ENCODE measurements at places on chromosomes 12 and 14.

DNA sequence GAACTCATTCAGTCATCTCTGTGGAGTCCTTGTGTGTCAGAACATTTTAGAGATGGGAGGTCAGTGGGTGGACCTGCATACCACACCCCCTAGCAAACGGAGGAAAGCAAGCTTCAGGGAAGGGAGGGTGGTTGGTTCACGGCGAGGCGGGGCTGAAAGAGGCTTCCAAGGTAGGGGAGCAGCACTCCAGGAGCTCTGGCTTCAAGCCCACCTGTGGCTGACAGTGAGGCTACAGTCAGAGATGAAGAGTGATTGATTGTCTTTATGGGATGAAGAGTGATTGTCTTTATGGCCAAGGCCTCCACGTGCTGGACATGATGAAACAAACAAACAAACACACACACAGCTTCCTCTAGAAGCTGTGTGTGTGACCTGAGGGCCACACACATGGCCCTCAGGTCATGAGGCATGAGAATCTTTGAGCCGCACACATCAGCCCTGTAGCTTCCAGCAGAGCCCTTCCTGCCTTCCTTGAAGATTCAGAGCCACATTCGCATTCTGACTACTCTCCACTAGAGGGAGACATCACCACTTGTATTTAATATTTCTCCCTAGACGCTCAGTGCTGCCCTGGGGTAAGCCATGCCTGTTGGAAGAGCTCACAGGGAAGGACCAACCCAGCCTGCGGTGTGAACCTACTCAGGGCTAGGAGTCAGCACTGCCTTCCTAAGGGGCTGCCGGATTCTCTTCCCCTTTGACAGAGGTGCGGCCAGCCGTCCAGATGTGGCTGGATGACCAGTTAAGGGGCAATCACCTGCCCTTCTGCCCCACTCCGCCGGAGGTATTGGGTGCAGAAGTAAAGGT lies 54.4 kb upstream of the KCNA1 start:
- peak; percentile 40 for DNase-seq

DNA sequence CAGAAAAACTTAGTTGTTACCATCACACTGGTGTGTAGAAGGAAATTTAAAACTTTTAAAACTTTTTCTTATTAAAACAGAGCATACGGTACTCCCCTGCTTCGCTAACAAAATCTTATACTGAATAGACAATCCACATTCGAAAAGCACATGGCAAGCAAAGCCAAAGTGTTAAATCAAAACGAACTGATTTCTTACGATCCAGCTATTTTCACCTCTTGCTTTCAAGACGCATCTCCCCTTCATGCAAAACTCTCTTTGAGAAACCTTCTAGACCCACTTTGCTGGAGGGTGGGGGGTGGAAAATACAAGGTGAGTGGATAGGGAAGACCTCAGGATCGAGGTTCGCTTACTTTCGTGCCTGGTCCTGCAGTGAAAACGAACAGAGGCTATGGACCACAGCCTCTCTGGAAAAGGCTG lies 328 bp downstream of the INTS13 start:
- DNase-seq = no peak

- no peak for DNase-seq
Measured at GRCh38 chr14:23556700-23557440, 799 bp downstream of the THTPA start.

DNA sequence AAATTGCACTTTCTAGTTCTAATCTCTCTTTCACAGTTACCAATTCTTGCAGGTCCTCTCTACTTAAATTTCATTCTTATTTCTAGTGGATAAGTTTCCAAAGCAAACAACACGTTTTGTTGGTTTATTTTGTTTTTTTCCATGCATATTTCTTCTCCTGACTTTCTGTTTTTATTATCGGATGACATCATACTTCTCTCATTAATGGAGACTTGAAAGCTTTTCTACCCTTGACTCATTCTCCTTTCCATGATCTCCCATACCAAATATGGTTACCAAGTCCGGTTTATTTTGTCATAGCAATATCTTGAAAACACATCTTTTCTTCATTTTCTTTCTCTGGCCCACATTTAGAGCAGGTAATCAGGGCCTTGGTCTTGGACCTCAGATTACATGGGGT lies 796.5 kb downstream of the GALC start:
- DNase-seq = no peak

GRCh38 chr12:110199339-110200123 lies 75.4 kb downstream of the IFT81 start:
- DNase-seq = no peak

GRCh38 chr12:56120158-56120846 lies 2.2 kb downstream of the ZC3H10 start:
- no peak for DNase-seq

- DNase-seq = no peak
Measured at GRCh38 chr12:42360747-42361403, 34.9 kb downstream of the PPHLN1 start.

- no peak for DNase-seq
Measured at GRCh38 chr12:122537021-122537420, 10.0 kb downstream of the KNTC1 start.

DNA sequence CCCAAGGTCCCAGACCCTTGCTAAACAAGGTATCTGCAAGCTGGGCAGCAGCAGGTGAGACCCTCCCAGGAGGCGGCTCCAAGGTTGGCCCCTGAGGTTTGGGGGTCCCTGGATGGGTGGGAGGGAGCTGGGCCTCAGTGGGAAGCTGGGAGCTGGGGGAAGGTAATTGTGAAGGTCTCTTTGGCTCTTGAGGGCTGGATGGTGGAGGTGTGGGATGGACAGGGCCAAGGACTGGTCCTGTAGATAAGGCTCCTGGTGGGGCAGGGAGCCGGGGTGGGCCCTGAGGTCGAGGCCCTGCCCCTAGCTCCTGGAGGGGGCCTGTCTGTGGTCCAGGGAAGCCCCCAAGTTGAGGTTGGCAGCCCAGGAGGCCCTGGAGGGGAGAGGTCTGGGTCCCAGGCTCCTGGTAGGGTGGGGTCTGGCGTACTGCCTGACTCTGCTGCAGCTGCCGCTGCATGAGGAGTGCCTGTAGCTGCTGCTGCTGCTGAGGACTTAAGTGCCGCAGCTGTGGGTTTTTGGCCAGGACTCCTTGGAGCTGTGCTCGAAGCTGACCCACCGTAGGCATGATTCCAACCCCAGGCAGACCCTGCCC lies 13.1 kb upstream of the PRKAG1 start:
- DNase-seq = peak; percentile 5

GRCh38 chr14:29391801-29392200 lies 535.8 kb downstream of the PRKD1 start:
- DNase-seq = no peak

DNA sequence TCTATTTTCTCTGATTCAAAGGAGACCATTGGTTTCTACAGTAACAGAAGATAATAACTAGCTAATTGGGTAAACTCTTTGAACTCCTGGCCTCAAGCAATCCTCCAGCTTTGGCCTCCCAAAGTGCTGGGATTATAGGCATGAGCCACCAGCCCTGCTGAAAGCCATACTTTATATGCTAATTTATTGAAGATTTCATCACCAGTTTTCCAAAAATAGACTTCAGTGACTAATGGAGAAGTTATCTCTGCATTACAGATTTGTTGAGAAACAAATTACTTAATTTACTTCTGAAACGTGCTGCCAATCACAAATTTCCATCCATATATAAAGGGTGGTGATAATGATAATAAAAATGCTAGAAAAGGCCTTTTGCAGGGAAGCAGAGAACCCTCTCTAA lies 1758.1 kb upstream of the SEL1L start:
- no peak for DNase-seq

DNA sequence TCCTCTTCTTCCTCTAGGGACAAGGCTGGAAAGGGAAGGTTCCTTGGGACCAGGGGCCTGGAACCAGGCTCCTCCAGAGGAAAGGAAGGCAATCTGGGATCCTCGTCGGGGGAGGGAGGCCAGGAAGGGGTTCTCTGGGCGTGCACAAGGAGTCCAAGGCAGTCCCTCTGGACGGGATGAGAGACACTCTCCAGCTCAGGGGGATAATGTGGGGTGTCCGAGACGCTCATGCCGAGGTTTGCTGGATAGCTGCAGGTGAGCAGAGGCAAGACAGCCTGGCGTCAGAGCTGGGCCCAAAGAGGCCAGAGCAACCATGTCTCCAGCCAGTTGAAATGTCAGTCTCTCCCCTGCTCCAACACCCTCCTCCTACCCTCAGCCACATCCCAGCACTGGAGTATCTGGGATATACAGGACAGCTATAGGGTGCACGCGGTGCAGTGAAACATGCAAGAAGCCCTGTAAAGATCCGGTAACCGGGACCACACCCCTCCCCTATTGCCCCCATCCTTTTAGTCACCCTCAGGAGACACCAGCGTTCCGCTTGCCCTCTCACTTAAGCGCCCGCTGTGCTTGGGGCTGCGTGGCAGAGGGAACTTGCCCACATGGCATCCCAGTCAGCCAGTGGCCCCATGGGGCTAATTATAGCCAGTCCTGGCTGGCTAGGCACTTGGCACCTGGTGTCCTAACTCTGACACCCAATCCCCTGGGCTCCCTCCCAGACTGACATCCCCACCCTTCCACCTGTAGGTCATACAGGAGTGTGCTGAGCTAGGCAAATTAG lies at the start of gene KLHL33:
Gene KLHL33, minus strand, starts transcription at position 585 of the 781 bp plus-strand sequence. Its CDS starts 355 bp downstream, at position 230.
- DNase-seq = no peak

DNA sequence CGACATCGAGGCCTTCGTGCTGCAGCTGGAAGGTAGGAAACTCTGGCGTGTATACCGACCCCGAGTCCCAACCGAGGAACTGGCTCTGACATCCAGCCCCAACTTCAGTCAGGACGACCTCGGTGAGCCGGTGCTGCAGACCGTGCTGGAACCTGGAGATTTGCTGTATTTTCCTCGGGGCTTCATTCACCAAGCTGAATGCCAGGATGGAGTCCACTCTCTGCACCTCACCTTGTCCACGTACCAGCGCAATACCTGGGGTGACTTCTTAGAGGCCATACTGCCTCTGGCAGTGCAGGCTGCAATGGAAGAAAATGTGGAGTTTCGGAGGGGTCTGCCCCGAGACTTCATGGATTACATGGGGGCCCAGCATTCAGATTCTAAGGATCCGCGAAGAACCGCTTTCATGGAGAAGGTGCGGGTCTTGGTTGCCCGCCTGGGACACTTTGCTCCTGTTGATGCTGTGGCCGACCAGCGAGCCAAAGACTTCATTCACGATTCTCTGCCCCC lies 1.4 kb downstream of the RIOX1 start:
- no peak for DNase-seq

GRCh38 chr12:98483621-98484503 lies 31.5 kb upstream of the TMPO start:
- DNase-seq = no peak

- no peak for DNase-seq
Measured at GRCh38 chr12:6638305-6638704, 2.5 kb upstream of the LPAR5 start.

DNA sequence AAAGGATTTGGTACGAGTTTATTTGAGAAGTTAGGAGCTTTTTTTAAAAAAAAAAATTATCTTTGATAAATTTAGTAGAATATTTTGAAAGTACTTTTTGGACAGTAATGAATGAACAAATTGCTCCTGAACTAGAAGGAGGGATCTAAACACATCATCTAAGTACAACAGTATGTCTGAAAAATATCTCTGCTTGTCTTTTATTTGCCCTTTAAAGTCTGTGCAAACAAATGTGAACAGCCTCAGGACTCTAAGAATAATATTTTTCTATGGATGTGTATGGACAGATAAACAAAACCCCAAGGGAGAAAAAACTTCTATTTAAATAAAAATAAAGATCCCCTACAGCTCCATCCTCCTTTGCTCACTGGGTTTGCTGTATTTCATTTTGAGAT lies 19.5 kb downstream of the FBXL14 start:
- DNase-seq = no peak

DNA sequence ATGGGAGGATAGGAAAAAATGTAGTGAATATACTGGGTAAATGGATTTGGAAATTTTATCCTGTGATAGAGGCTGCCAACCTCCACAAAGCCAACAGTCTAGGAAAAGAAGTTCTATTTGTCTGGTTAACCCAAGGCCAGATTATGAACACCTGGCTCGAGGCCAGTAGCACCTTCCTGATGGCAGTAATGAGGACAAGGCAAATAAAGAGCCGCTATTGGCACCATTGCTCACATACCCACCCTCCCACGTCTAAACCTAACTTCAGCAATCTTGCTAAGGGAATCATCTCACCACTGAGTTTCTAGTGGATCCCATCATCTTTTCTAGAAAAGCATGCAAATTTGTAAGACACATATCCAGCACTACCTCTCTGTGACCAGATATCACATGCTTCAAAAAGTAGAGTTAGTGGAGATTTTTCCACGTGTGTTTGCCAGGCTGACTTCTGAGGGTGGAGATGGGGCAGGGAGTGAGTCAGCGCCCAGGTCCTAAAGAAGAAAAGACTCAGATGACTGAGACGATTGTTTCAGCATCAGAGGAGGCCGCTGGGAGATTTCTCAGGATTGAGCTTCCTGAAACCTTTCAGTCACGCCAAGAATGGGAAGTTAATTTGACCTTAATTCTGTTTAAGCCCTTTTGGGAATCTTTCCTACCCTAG lies 362.9 kb downstream of the EMP1 start:
- no peak for DNase-seq

DNA sequence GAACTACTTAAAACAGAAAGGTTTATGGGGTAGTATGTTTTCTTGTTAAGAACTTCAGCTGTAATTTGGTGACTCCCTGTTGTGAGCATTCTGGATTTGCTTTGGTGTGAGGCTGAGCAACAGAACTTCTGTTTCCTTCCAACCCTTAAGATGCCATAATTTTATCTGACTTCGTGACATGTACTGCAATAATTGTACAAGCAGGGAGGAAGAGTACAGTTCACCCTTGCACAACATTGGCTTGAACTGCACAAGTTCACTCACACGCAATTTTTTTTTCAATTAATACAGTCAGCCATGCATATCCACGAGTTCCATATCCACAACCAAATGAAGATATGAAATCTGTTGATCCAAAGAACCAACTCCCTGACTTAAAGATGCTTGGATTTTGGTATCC lies 42.9 kb upstream of the ANKS1B start:
- no peak for DNase-seq

DNA sequence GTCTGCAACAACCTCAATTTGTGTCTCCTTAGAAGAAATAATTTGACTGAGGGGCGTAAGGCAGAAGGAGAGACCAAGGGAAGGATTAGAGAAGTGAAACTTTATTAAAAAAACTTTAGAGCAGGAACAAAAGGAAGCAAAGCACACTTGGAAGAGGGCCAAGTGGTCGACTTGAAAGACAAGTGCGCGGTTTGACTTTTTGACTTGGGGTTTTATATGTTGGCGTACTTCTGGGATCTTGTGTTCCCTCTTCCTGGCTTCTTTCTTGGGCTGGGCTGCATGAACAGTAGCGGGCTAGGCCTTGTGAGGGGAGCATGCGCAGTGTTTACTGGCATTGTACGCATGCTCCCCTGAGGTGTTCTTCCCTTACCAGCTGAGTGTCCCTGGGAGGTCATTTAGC lies 369.3 kb upstream of the DCN start:
- DNase-seq = no peak
